ENCODE measurements at places on chromosomes 6 and 20.

DNA sequence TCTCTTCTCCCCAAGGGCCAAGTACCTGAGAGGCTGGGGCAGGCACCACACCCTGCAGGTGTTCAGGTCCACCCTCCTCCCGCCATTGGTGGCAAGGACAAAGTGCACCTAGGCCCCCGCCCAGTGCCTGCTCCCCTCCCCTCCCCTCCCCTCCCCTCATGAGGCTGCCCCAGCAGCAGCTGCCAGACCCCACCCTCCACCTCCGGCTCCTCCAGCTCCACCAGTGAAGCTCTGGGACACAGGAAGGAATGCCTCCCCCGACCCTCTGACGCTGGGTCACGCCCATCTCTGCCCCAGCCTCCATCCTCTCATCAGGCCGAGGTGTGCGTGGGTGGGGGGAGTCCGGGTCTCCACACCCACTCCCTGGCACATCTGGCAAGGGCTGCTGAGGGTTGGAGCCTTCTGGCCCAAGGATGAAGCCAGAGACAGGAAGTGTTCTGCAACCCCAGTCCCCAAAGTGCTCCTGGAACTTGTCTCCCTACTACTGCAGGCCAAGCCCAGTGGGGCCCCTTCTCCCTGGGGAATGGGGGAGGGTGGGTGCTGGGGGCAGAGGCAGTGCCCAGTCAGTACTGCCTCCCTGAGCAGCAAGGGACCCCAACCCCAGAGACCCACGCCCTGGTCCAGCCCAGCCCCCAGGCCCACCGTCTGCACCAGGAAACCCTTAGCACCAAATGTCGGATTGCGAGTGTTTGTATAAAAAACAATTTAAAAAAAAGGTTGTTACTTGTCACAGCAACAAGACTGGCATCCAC is 1.6 kb upstream of the UCKL1 start:
- no peak for DNase-seq

- DNase-seq: no peak
These were observed 59.4 kb downstream of the PYGB start for GRCh38 chr20:25306991-25307903.

DNA sequence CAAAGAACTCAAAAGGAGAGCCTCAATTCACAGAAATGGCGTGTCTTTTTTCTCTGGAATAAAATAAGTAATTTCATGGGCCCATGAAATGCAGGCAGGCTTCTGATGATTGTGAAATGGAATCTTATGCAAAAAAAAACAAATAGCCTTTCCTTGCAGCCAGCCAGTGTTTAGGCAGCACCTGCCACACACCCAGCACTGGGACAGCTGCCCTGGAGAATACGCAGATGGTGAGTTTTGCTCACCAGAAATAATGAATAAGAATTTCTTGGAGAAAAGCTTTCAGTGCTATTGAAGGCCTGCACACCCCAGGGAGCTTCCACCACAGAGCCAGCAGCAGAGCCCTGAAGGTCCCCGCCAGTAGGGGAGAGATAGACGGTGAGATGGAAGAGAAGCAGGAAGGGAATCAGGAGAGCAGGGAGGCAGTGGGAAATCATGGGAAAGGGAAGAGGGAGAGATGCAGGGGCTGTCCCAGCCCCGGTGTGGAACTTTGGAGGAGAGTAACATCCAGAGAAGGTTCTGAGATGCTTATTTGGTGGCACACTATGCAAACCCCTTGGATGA is 54.9 kb downstream of the PXDC1 start:
- DNase-seq: no peak

DNA sequence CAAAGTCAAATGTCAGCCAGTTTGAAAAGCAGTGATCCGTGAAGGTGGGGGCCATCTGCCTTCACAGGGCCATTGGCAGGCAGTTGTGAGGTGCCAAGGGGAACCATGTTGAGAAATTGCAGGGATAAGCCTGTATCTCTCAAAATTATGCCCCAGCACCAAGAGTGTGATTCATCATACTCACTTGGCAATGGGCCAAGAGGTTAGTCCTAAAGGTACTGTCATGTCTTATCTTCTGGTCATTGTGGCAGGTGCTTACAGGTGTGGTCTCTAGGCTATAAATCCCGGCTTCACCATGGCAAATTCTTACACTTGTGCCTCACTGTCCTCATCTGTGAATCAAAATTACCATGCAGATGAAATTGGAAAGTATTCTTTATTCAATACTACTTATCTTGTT is 150.7 kb upstream of the LAMP5 start:
- no peak for DNase-seq

DNA sequence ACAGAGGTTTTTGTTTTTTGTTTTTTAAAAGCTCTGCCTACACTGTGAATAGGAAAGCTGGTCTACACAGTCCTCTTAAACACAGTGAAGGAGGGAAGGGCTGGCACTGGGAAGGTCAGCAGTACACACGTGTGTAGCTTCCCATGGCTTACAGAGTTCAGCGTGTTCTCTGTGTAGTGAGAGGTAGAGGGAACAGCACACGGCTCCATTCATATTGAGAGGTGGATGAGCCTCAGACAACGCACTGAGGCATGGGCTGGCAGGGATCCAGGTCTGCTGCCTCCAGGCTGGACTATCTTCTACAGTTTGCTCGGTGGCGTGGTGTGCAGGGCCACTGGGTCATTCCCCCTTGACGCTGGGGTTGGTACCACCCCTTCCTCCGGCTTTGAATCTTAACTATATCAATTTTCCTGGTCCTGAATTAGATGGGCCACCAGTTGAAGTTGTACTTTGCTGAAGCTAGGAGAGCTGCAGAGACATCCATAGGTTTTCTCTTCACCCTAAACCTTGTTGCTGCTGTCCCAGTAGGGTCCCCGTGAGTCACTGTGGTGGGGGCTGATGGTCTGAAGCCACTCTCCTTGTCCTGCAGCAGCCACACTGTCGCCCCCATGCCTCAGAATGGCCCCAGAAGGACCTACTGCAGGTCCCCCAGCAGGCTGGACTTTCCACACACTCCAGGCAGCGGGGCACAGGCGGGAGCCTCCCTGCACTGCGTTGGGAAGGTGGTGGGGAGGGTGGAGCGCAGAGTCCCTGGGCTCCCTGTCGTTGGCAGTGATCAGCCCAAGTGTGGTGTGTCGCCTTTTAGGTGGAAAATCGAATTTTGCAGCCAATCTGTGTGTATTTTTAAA is 2.0 kb downstream of the ARFGAP1 start:
- no peak for DNase-seq

- no peak for DNase-seq
These were observed 564.6 kb upstream of the AGPAT4 start for GRCh38 chr6:161838306-161839035.

DNA sequence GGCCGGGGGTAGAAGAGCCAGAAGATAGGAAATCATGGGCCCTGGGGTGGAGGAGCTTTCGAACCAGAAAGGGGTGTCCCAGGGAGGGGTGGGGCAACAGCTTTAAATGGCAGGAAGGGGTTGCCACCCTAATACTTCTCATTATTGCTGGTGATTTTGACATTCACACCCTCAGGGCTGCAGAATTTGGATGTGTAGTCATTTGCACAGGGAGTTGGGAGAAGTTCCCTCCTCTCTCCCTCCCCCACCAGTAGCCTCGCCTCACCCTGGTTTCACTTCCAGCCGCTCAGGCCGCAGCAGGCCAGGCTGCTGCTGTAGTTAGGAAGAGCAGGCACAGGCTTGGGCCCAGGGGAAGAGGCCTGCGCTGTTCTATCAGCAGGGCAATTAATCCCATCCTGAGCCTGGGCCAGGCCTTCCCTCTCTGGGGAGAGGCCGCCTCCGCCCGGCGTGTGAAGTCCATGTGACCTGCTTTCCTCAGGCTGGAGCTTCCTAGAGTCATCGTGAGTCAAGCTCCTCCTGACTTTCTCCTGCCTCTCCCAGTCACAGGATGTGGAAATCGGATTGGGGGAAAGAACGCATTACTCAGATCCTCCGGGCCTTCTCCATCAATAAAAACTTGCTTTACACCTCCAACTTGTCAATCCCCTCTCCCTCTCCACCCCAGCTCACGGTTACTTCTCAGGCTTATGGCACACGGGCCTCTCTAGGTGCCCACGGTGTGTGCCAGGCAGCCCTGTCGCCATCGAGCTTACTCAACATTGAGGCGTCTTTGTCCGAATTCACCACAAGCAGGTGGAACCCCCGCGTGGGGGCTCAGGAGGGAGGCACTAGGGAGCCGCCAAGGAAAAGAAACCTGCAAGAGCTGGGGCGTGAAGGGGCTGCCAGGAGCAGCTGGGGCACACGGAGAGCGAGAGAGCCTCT is 7.8 kb downstream of the ADTRP start:
- peak; percentile 9 for DNase-seq

DNA sequence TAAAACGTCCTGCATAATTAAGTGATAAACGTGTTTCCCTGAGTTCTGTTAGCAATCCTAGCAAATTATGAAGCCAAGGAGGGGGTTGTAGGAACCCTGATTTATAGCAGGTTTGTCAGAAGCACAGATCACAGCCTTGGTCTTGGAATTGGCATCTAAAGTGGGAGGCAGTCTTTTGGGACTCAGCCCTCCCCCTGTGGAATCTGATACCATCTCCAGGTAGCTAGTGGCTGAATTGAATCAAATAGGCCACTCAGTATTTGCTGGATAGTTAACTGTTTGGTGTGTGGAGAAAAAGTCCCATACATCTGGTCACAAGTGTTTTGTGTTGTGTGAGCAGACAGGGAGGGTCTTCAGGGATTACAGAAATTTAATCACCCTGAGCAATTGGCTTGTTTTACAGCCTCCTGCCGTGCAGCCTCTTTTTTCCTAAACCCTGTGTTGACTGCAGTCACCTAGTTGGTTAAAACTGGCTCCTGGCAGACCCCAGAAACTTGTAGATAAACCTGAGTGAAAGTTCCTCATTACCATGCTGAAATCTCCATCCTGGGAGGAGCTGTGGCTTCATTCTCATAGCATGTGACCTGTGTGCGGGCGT is 19.0 kb upstream of the KIFC1 start:
- no peak for DNase-seq

DNA sequence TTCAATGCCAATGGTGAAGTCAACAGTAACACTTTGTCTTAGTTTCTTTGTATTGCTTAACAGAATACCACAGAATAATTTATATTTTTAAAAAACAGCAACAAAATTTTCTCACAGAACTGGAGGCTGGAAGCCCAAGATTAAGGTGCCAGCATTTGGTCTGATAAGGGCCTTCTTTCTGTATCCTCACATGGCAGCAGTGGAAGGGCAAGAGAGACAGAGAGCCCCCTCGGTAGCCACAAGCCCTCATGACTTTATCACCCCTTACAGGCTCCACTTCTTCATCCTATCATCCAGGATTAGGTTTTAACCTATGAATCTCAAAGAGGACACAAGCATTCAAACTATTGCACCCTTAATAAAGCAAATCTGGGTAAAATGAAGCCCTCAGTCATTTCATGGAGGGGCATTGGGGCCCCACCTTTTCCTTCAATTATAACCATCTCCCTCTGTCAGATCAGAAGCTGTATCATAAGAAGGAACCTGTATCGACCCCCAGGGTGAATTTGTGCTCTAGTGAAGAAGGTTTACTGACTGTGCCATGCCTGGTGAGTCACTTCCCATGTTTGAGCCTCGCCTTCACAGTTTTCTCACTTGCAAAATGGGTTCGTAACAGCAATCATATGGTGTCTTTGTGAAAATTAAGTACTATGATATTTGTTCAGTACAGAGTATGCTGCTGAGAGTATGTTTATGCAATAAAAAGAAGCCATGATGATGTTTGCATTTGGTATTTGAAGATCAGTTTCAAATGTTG is 178.2 kb downstream of the LRFN2 start:
- no peak for DNase-seq

DNA sequence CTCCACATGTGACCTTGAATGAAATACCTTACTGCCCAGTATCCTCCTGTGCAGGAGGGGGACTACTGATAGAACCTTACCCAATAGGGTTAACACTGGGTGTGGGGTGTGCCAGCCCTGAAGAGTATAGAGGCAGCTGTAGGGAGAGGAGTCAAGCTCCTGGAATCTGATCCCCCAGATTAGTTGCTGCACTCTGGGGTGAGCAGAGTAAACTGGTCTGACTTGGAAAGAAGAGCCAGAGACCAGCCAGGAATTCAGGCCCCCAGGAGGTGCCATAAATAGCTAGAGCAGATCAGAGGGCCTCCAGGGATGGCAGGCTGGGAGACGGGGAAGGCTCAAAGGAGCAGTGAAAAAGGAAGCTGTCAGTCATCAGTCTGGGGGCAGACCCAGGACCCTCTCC is 3.5 kb upstream of the APOBEC2 start:
- DNase-seq: no peak

DNA sequence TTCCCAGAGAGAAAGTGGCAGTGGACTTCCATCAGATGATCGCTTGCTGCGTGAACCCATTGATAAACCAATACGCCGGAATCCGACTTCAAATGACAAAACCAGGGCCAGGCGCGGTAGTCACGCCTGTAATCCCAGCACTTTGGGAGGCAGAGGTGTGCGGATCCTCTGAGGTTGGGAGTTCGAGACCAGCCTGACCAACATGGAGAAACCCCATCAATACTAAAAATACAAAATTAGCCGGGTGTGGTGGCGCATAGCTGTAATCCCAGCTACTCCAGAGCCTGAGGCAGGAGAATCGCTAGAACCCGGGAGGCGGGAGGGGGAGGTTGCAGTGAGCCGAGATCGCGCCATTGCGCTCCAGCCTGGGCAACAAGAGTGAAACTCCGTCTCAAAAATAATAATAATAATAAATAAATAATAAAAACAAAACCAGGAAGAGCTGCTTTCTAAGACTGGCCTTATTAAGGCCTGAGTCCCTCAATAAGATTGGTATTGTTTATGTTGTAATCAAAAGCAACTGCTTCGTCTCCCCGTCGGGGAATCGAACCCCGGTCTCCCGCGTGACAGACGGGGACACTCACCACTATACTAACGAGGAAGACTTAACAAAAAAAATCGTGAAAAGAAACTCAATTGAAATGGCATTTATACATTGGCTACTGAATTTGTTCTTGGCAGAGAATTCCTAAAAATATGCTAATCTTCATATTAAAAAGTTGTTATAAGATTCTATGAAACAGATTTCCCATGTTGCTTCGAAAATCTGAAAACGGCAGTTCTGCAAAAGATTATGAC is 110.2 kb upstream of the ZNF184 start:
- DNase-seq: no peak

DNA sequence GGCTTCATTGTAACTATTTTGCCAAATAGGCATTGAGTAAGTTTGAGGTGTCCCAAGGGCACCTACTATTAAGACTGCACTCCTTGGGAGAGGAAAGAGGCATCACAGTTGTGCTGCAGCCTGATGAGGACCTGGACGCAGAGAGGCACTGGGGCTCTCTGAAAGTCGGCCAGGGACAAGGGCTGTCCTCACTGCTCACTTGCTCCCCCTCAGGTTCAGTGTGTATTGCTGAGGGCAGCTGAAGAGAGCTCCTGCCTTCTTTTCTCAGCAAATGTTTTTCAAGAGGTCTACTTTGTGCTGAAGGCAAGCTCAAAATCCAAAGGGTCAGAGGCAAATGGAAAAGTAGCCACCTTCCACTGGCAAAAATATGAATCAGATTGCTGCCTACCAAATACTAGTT is 331.8 kb downstream of the RIMS1 start:
- no peak for DNase-seq

DNA sequence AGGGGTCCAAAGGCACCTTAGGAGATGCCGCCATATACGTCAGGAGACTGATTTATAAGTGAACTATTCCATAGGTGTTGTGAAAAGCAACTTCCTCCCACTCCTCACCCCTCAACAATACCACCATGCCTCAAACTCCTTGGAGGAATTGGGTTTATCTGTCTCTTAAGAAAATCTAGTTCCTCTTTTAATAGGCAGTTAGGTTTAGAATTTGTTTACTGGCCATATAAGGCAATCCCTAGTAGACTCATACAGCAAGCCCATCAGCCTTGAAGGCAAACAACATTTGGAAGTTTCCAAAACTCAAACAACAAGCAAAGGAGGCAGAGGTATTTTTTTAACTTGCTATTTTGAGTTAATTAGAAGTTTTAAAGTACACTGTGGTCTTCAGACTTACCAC is 66.1 kb downstream of the PRND start:
- no peak for DNase-seq

All from NCI-H2107 (cell line).